ENCODE measurements at places on chromosomes 16 and 17.
A peak's percentile ranks its signal among the peaks of the same experiment; 100 is the strongest.

- DNase-seq, result no peak
Observed at GRCh38 chr17:65449495-65449894, 112.0 kb downstream of the AXIN2 start.

- DNase-seq, result no peak
Observed at GRCh38 chr17:73888862-73889261, 244.6 kb upstream of the SDK2 start.

GRCh38 chr16:47861999-47862398 is 293.8 kb downstream of the ABCC12 start:
- DNase-seq, result no peak

DNA sequence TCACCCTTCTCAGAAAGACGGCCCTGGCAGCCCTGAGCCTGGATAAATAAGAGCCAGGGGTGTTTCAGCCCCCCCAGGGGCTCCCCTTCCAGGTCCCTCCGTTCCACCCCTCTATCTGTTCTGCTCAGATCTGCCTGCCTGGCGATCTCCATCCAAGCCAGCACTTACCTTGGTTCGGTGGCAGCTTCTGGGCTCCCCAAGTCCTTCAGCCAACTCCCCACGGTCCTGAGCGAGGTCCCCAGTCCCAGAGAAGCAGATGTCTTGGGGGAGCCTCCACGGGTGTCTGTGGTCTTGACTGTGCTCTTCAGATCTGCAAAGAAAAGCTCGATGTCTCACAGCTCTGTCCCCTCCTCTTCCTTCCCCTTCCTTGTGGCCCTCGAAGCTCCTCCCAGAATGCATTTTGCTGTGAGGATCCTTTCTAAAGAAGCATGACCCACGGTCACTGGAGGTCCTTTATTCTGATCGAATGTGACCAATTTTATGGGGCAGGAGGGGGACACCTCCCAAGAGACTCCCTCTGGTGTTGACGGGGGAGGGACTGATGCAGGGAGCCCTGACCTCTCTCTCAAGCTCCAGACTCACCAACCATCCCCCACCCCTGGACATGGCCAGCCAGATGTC is at the start of gene PIK3R6:
PIK3R6 (minus strand) TSS at position 314 of the 621 bp plus-strand sequence. CDS start 17,880 bp downstream, outside the sequence.
- DNase-seq, result no peak

DNA sequence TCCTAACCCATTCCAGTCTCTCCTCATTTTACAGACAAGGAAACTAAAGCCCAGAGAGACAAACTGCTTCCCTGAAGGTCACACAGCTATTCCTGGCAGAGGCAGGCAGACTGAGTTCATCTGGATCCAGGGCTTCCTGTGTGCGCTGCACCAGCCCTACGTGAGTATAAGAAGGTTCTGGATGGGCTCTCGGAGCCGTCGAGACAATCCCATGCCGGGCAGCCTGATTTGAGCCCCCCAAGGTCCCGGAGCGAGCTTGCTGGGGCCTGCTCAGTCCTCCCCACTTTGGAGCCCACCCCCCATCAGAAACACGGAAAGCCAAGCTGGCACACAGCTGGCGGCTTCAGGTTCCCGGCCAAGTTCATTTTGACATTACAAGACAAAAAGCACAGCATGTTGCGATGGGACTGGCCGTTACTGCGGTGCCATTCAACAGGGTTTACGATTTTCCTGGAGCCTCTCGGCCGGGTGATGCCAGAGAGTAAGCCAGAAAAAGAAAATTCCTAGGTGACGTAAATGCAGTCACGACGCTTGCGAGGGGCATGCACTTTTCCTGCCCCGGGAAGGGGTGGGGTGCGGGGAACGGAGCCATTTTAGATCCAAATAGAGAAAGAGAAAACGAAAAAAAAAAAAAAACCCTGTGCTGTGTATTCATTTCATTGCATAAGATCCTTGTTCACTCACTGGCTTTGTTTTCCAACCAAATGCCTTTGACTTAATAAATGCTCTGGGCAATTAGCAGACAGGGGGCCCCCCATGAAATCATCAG is 167.1 kb upstream of the FOXF1 start:
- peak; percentile 95 for DNase-seq

DNA sequence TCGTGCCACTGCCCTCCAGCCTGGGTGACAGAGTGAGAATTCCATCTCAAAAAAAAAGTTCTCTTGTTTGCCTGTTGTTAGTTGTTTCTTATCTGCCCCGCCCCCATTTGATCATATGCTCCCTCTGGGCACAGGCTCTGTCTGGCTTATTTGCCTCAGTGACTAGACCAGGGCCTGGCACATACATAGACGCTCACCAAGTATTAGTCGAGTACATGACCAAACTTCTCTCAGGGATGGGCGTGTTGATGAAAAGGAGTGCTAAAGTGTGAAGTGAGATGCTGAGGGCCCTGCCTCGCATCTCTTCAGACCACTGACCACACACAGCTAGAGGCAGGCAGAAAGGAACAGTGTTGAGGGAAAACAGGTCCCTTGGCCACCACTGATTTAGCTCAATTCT is 3.3 kb upstream of the HELZ start:
- no peak for DNase-seq

DNA sequence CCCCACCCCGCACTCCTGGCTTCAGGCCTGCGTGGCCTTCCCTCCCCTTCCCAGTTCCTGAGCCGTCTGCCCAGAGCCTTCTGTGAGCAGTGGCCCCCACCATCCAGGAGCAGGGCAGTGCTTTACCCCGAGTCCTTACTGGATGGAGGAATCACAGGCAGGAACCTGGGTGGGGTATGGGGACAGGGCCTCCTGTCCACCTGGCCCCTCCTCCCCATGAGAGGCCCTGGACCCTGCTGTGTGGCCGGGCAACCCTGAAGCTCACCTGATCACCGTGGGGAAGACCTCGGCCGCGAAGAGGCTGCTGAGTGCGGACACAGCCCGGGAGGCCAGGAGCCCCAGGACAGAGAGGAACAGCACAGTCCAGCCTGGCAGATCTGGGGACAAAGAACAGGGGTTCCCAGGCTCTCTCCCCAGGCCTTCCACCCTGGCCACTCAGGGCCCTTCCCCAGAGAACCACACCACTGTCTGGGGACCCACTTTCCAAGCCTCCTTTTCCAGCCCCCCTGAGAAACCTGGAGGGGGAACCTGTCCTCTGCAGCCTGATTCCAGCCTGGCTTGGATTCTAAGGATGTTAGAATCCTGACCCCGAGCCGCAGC is 3.2 kb downstream of the SLC22A31 start:
- DNase-seq, result no peak

GRCh38 chr16:82979406-82980111 is 352.8 kb downstream of the CDH13 start:
- no peak for DNase-seq

DNA sequence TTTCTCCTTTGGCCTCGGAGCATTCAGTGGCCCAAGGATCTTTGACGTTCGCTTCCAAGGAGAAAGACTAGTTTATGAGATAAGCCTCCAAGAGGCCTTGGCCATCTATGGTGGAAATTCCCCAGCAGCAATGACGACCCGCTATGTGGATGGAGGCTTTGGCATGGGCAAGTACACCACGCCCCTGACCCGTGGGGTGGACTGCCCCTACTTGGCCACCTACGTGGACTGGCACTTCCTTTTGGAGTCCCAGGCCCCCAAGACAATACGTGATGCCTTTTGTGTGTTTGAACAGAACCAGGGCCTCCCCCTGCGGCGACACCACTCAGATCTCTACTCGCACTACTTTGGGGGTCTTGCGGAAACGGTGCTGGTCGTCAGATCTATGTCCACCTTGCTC is 1.4 kb downstream of the AOC3 start:
- DNase-seq, result no peak

- DNase-seq, result peak; percentile 97
Observed at GRCh38 chr16:1997494-1998359, 8.0 kb downstream of the SYNGR3 start.

- DNase-seq, result peak; percentile 84
Observed at GRCh38 chr17:13885953-13886889, 183.1 kb upstream of the COX10 start.

- peak; percentile 87 for DNase-seq
Observed at GRCh38 chr17:59783221-59784047, 76.0 kb downstream of the VMP1 start.

Data from fibroblast of villous mesenchyme (primary cell).